ENCODE measurements at places on chromosomes 6 and 20.

DNA sequence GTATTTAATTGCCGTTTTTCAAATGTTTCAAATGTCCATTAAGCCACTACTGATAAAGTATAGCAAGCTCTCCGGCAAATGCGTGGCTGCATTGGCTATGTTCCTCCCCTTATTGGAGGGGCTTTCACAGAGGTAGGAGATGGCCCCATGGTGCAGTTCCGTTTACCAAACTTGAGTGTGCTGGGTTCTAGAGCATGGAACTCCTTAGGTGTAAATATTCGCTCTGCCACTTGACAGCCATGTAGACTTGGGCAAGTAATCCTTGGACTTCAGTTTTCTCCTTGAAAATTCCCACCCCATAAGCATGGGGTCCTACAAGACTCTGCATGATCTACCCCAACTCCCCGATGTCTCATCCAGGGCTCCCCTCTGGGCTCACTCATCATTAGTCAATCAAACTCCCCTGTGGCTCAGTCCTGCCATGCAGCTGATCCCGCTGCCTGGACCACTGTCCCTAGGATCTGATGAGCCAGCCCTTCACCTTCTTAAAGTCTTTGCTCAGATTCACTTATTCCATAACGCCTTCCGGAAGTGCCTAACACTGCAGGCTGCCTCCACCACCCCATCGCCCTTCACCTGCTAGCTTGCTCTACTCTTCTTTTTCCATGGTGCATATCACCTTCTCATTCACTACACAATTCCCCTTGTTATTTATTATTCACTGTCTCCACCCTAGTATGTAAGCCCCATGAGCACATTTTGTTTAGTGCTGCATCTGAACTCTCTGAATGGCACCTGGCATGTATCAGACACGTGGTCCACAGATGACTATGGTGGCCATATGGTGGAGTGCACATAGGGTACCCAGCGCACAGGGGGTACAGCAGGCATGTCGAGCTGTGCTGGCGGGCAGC lies 18.8 kb downstream of the PRR18 start:
- DNase-seq: no peak

- peak; percentile 19 for DNase-seq
These were observed 688 bp downstream of the COMMD7 start for GRCh38 chr20:32742322-32743236.

DNA sequence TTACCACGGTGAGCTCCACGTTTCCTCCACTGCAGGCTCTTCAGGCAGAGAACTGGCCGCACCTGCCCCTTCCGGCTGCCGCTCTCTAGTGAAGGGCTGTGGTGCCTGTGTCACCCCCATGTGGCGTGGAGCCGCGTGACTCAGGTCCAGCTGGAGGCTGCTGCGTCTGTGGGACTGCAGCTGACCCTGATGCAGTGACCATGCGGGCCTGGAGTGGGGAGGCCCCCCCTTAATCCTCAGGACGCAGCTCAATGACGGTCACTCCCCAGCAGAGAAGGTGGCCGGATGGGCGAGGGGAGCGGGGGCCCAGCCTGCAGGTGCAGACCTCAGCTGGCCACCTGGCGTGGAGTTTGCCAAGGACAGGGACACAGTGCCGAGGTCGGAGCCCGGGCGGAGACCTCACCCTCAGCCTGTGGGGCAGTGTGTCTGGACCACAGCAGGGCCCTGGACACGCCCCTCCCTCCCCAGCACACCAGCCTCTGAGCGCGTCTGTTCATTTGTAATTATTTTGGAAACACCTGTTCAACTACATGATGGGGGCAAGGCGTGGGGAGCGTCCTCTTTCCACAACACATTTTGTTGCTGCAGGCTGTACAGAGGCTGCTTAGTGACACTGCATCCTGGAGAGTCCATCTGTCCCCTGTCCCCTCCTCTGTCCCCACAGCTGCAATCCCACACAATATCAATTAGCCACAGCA lies 10.7 kb downstream of the BHLHE23 start:
- no peak for DNase-seq

DNA sequence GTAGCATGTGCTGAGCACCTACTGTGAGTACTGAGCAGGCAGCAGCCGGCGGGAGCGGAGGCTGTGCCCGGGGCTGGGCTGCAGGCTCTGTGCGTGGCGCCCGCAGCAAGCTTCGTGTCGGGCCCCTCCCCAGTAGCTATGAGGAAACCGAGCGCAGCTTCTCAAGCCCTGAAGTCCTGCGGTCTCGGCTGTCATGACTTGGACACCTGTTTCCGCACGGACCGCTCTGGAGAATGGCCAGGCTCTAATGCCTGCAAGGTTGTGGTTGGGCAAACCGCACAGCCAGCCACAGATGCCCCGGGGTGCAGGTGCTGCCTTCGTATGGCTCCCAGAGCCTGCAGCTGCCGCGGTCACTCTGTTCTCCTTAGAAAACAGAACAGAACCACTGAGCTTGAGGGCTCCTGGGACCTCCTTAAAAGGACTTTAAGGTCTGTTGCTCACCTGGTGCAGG lies 33.7 kb downstream of the PYGB start:
- no peak for DNase-seq

DNA sequence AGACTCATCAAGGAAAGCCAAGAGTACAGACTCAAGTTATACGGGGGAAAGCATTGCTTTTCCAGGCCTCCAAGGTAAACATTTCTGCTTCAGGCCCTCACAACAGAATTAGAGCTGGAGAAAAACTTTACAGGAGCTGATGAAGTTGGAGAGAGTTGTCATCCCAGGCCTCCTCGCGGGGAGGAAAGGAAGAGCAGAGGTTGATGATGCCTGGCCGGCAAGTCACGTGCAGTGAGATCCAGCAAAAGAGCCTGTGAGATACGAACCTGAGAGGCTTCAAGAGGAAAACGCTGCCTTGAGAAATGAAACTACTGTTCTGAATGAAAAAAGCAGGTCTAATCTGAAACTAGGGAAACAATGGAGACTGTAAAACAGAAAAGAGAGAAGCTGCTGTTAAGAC lies 122.9 kb downstream of the FAM120B start:
- no peak for DNase-seq

DNA sequence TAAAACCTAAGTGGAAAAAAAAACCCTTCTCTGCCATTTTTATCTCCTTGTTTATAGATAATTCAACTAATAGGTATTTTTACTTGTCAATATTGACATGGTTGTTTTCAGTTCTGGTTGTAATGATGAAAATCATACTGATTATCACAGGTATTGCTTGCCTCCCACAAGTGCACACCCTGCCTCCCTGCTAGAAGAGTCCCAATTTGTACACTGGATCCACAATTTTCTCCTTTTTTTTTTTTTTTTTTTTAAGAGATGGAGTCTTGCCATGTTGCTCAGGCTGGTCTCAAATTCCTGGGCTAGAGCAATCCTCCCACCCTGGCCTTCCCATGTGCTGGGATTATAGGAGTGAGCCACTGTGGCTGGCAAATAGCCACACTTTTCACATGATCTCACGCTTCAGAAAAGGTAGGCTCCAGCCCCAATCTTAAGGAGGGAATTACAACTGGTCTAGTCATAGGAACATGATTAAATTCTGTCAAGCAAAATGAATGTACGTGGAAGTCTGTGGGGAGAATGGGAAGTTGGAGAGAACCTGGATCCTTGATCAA lies 12.3 kb downstream of the DYNLT2 start:
- no peak for DNase-seq

DNA sequence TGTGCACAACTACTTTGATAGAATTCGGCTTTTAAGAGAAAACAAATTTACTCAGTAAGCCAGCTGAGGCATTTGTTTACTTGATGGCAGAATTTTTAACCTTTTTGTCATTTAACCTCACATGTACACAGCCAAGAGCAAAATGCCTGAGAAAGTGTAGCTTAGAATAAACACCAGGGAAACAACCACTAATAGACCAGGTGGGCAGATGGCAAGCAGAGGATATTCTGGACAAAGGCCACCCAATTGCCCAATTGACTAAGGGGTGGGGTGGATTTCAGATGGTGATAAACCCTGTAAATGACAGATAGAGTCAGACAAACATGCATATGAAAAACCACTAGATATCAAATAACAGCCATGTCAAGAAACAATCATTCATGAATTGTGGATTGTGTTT lies 190.7 kb upstream of the FBXL4 start:
- no peak for DNase-seq

DNA sequence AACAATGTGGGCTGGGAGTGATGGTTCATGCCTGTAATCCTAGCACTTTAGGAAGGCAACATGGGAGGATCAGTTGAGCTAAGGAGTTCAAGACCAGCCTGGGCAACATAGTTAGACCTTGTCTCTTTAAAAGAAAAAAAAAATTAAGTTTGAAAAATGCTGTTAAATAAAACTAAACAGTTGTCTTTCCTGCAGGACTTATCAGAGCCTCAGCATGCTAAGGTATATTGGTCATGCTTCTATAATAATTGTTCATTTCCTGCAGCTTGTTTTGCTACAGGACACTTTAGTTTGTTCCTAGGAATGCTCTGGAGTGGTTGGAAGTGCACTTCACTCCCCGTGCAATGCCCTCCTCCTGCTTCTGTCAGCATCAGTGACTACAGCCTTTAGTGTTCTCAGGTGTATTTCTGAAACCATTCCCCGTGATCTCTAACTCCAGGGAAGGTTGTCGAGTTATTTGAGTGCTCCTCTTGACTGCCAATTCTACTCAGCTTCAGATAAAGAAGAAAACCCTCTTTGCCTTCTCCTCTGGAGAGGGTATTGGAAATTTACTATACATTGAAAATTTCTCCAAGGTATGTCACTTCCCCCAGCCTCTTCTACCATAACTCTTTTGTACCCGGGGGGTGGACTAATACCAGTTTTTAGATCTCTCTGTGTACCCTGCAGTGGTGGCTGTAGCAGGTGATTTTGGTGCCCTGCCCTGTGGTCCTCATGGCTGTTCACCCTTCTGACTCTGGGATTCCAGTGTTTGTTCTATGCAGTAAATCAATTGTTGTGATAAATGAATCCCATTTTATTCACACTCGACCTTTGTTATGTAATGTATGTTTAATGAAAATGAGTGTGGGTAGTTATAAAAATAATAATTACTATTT lies 33.8 kb downstream of the NHLRC1 start:
- no peak for DNase-seq

GRCh38 chr20:10568032-10568431 lies 105.8 kb downstream of the JAG1 start:
- DNase-seq: no peak

- no peak for DNase-seq
These were observed 90.2 kb upstream of the TOX2 start for GRCh38 chr20:43824309-43825050.

GRCh38 chr6:156910938-156911337 lies 133.8 kb downstream of the ARID1B start:
- peak; percentile 22 for DNase-seq

- no peak for DNase-seq
These were observed 72.2 kb downstream of the UST start for GRCh38 chr6:148818939-148819575.

GRCh38 chr6:4773181-4773580 lies 3.0 kb upstream of the CDYL start:
- no peak for DNase-seq

- no peak for DNase-seq
These were observed 208.2 kb downstream of the THBS2 start for GRCh38 chr6:169045486-169045885.

GRCh38 chr20:52780462-52780861 lies 191.7 kb upstream of the TSHZ2 start:
- no peak for DNase-seq

DNA sequence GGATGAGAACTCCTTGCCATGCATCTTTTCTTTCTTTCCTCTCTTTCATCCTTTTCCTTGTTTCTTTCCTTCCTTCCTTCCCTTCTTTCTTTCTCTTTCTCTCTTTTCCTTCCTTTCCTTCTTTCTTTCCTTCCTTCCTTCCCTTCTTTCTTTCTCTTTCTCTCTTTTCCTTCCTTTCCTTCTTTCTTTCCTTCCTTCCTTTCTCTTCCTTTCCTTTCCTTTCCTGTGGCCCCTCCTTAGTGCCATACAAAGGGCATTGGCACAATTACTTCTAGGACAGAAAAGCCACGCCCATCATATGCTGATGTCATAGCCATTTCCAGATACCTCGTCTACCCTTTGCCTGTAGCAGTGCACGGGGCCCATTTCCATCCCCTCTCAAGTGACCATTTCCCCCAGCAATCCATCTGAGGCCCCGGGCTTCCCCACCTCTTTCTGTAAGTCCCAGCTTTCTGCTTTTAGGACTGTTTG lies 2.2 kb upstream of the CENPB start:
- no peak for DNase-seq

- DNase-seq: no peak
These were observed 62.0 kb downstream of the KCNS1 start for GRCh38 chr20:45038745-45039474.

GRCh38 chr6:105897131-105897530 lies 189.0 kb upstream of the PRDM1 start:
- DNase-seq: no peak

DNA sequence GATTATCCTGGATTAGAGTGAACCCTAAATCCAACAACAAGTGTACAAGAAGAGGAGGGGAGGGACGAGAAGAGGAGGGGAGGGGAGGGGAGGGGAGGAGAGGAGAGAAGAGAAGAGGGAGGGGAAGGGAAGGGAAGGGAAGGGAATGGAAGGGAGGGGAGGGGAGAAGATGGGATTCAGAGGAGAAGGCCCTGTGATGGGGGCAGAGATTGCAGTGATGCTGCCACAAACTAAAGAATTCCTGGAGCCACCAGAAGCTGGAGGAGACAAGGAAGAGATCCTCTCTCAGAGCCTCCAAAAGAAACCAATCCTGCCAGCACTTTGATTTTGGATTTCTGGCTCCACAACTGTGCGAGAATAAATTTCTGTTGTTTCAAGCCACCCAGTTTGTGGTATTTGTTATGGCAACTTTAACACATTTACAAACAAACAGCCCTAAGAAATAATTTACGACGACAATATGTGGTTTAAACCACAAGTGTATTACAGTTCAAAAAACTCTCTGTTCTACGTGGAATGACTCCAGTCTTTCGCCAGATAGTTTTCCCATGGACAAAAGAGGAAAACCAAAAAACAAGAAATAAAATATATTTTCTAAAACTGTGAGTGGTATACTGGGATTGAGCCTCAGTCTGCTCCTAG lies 235.4 kb downstream of the HDGFL1 start:
- DNase-seq: no peak

DNA sequence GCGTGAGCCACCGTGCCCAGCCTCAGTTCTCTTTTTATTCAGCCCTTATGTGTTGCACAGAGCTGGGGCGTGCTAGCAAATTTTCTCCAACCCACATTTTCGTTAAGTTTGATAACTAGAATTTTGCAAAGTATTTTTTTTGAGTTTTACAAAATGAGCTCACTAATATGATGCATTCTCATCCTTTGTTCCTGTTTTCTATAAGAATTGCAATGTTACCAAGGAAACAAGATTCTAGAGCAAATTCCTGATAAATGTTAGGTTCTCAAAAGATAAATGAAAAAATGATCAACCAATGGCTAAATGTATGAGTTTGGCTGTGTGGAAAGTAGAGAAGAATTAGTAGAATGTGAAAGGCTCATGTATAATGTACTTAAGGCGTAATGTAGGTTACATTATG lies 529.8 kb downstream of the MAFB start:
- DNase-seq: peak; percentile 53

- peak; percentile 68 for DNase-seq
These were observed 1.4 kb downstream of the MAPK13 start for GRCh38 chr6:36131511-36132245.

- DNase-seq: no peak
These were observed 34.9 kb downstream of the SNX5 start for GRCh38 chr20:17933711-17934110.

GRCh38 chr20:13261460-13262301 lies 40.6 kb downstream of the ISM1 start:
- peak; percentile 74 for DNase-seq

Measured in suppressor macrophage (primary cell).